ENCODE measurements at places on chromosomes 1 and 21.
A peak's percentile ranks its signal among the peaks of the same experiment; 100 is the strongest.

- DNase-seq = no peak
Observed at GRCh38 chr1:224087286-224087794, 26.6 kb upstream of the FBXO28 start.

DNA sequence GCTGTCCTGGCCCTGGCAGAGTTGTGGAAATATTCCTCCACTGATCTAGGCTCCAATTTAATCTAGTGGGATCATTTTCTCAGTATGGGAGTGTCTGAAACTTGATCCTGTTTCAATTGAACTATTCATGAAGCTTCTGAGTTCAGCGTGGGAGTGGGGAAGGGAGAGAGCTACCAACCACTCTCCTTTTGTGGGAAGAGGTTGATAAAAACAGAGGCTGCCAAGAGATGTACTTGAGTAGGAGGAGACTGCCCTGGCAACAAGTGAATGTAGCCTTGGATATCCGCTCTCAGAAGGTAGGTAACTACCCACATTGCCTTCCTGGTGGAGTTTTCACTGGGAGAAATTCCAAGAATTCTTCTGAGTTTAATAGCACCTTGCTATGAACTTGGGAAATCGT, at the start of gene CTXND2:
TSS of gene CTXND2 (plus strand) at position 119 of the 400 bp plus-strand sequence. CDS start 25,179 bp downstream, outside the sequence.
- DNase-seq = no peak

DNA sequence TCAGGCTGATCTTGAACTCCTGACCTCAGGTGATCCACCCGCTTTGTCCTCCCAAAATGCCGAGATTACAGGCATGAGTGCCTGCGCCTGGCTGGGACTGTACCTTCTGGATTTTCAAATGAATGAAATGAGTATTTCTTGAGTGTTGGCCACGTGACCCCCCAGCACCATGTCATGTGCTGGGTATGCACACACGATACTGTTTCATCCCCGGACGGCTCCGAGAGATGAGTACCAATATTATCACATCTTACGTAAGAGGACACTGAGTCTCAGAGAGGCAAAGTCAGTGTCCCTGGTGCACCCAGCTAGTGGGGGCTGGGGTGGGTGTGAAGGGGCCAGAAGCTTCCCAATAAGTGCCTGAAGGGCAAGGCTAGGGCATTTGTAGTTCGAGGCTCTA, 780 bp upstream of the CROCC start:
- DNase-seq = no peak

- peak; percentile 19 for DNase-seq
Observed at GRCh38 chr1:157691285-157691920, 9.2 kb downstream of the FCRL3 start.

GRCh38 chr1:167457936-167458584, 60.3 kb downstream of the CD247 start:
- DNase-seq = no peak

DNA sequence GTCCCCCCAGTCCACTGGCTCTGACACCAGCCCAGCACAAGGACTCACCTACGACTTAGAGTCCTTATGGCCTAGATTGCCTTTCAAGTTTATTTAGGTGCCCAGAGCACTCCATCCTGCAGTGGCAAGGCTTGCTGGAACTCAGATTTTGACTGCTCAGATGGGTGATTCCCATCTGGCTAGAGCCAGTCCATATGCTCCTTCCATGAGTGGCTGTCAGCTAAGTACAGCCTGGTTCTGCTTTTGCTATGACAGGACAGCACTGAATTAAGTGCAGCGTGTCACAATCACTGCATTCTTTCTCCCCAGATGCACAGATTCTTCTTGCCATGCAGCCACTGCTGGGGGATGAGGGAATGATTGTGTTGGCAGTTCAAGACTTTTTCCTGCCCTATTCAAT, 43.8 kb downstream of the GPR52 start:
- DNase-seq = no peak

- DNase-seq = no peak
Observed at GRCh38 chr1:211713231-211713630, 37.8 kb upstream of the NEK2 start.

DNA sequence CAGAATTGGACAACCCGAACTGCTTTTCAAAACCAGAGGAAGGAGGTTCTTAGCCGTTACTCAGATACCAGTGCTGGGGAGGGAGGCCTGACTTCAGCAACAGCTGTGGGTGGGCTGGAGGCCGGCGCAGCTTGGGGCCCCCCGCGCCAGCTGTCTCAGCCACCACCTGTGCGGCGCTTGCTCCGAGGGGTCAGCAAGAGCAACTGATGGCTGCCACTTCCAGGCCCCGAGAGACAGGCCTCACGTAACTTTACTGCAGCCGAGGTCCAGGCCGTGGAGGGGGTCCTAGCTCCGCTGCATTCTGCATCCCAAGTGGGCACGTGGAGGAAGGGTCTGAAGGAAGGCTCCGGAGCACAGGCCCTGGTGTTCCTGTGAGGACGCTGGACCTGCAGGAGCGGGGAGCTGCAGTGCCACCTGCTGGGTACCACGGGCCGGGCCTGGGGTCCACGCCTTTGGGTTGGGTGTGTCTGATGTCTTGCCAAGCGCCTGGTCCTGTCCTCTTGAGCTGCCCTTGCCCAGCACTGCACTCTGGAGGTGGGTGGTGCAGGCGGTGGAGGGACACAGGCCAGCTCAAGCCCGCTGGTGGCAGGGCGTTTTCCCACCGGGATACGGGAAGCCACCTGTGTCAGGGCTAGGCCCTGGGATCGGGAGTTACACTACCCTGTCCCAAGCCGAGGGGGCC, 9.8 kb downstream of the THAP3 start:
- no peak for DNase-seq

- DNase-seq = no peak
Observed at GRCh38 chr1:192786576-192786975, 22.3 kb upstream of the RGS2 start.

- DNase-seq = no peak
Observed at GRCh38 chr21:31360717-31361116, 16.7 kb upstream of the TIAM1 start.

DNA sequence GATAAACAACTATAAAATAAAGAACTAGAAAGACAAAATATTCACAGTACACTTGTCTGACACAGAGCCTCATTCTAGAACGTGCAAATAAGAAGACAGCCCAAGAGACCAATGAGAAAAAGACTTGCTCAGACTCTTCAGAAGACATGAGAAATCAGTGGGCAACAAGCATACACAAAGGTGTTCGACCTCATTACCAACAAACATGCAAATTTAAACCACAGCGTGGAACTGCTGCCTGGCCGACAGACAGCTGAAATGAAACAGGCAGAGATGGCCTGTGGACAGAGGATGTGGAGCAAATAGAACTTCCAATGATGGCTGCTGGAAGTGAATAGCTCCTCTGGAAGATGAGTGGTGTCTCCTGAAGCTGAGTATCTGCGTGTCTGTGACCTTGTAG, 22.4 kb upstream of the COL6A1 start:
- DNase-seq = no peak

- DNase-seq = no peak
Observed at GRCh38 chr1:187241971-187242370, 413.2 kb downstream of the PLA2G4A start.

- DNase-seq = no peak
Observed at GRCh38 chr1:103109311-103109920, 1.1 kb upstream of the COL11A1 start.

- no peak for DNase-seq
Observed at GRCh38 chr1:54359393-54360162, 46.6 kb downstream of the SSBP3 start.

DNA sequence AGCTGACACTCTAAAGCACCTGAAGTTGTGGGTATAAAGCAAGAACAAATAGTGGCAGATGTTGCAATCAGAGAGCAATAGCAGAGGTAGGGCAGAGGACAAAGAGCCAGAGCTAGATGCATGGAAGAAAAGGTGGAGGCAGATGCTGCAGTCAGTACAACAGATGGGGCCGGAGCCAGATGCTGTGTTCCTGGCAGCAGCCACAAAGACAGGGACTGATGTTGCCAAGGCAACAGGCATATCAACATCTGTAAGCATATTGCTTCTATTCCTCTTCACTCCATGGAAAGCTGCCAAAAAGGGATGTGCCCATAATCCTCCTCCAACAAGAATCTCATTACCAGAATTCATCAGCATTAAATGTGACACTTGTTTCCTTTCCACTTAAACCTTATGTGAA, 108.0 kb downstream of the TNNI3K start:
- DNase-seq = peak; percentile 94

- DNase-seq = no peak
Observed at GRCh38 chr1:209927466-209927865, 10.6 kb upstream of the SYT14 start.

- no peak for DNase-seq
Observed at GRCh38 chr1:238778113-238778512, 608.3 kb upstream of the CHRM3 start.

DNA sequence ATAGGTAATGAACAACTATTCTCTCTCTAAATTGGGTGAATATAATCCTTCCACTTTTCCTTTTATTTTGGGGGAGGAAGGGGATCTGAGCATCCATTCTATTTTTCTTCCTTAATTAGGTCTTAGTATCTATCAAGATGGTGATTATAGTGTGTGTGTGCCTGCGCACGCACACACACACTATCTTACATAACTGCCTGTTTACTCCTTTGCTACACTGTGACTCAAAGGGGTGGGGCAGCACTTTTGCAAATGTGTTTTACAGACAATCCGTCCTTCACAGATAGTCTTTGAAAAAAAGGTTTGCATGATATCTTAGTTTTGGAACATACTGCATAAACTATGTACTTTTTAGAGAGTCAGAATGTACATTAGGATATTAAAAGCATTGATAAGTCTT, 191.5 kb downstream of the SDCCAG8 start:
- no peak for DNase-seq

GRCh38 chr1:193264313-193265065, 78.1 kb upstream of the B3GALT2 start:
- no peak for DNase-seq

GRCh38 chr1:193260056-193260745, 73.8 kb upstream of the B3GALT2 start:
- no peak for DNase-seq

DNA sequence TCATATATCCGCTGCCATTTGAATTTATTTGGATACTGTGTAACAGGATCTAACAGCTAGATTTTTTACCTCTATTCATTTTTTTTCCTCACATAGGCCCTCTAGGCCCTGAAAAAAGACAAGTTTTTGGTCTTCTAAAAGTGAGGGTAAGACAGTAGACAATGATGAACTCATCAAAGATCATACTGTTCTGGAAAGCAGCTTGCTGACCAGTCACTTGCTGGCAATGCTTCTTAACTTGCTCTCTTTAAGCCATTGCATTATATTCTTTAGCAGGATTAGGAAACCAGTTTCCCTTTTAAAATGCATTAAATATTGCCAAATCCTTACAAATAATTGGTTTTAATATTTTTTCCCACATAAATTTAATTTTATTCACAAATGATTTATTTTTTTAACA, 65.5 kb downstream of the SYT14 start:
- no peak for DNase-seq

GRCh38 chr1:198167436-198167934, 10.7 kb downstream of the NEK7 start:
- DNase-seq = no peak

- no peak for DNase-seq
Observed at GRCh38 chr1:8821084-8821483, 3.6 kb upstream of the RERE start.

GRCh38 chr1:180042988-180043622, 88.5 kb downstream of the CEP350 start:
- no peak for DNase-seq

- no peak for DNase-seq
Observed at GRCh38 chr1:197916500-197916983, 630 bp upstream of the LHX9 start.

GRCh38 chr1:119038363-119038762, 50.2 kb upstream of the TBX15 start:
- no peak for DNase-seq

DNA sequence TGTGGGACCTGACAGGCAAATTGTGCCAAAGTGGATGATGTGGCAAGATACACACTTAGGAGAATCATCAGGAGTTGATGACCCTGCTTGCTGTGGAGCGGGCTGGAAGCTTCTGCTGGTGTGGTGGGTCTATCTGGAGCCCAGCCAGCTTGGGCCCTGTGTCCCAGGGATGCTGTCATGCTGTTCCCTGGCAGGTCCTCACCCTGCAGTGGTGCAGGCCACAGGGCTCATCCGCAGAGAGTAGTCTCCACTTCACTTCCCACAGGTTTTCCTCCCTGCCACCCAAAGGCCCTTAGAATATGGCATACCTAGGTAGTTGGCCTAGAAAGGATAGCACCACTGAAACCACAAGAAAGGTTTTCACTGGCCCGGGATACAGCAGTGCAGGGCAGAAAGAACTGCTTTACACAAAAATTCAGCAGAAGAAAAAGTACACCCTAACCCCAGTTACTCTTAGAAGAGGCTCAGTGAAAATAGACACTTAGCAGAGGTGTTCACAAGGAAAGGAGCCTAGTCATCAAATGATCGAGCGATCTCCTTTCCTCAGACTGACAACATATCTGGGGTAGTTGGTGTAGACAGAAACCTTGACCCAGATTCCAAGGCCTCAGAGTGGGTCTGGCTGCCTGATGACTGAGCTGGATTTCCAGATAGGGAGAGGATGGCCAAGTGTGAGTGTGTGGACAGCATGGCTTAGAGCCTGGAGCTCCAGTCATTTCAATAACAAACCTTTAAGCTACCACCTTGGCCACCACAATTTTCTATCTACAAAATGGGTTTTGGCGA, 1.3 kb upstream of the C1orf226 start:
- no peak for DNase-seq

GRCh38 chr1:67839826-67840225, 6.6 kb upstream of the GNG12 start:
- DNase-seq = no peak

DNA sequence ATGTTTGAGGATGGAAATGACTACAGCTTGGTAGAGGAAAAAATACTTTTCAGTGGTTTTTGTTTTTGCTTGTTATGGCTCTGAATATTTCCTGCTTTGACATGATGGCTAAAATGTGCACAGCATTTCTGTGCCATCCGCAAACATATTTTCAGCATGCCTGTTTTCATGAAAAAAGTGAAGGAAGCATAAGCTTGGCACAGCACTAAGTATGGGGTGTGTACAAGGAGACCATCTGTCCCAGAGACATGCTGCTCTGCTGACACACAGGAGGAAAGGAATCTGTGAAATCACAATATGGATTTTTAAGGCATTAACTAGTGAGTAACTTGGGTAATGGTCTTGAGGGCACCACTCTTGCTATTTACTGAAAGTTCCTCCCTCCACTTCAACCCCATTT, 595.5 kb downstream of the RWDD3 start:
- DNase-seq = no peak

DNA sequence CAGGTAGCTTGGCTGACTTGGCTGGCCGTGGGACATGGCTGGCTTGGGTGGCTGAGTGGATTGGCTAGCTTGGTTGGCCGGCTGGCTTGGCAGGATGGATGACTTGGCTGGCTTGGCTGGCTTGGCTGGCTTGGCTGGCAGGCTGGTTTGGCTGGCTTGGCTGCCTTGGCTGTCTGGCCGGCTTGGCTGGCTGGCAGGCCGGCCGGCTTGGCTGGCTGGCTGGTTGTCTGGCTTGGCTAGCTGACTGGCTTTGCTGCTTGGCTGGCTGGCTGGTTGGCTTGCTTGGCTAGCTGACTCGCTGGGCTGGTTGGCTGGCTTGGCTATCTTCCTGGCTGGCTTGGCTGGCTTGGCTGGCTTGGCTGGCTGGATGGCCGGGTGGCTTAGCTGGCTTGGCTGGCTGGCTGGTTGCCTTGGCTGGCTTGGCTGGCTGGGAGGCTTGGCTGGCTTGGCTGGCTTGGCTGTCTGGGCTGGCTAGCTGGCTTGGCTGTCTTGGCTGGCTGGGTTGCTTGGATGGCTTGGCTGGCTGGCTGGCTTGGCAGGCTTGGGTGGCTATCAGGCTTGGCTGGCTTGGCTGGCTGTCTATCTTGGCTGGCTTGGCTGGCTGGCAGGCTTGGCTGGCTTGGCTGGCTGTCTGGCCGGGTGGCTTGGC, 129.7 kb upstream of the FAM72C start:
- no peak for DNase-seq

GRCh38 chr1:97680470-97680869, 240.4 kb downstream of the DPYD start:
- no peak for DNase-seq

All from NCI-H2081 (cell line).